GF-D8 (cell line): ENCODE measurements at places on chromosomes 12 and 14.

DNA sequence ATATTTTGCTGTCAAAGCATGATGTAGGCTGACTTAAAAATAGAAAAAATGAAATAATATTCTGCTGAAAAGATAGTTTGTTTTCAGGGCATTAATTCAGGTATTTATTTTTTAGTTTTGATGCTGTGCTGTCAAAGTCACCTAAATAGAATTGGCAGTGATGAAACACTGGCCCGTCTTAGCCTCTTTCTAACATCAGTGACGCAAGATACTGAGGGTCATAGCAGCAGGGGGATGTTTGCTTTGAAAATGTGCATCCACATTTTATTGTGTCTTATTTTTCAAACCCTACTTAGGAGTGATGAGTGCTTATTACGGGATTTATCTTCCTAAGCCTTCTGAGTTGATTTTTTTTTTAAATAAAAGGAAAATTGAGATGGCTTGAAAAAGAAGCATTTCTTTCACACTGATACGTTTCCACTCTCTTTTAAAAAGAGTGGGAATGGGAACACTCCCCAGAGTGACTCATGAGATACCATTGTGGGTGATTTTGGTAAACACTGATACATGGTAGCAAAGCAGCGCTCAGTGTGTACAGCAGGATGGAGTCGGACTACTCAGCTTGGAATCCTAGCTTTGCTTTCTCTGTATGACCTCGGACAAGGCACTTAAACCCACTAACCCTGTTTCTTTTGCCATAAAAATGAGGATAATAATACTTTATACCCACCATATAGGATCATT, 290.8 kb downstream of the ERC1 start:
- DNase-seq, result no peak

- no peak for DNase-seq
Observed at GRCh38 chr12:76244300-76244699, 103.9 kb downstream of the BBS10 start.

DNA sequence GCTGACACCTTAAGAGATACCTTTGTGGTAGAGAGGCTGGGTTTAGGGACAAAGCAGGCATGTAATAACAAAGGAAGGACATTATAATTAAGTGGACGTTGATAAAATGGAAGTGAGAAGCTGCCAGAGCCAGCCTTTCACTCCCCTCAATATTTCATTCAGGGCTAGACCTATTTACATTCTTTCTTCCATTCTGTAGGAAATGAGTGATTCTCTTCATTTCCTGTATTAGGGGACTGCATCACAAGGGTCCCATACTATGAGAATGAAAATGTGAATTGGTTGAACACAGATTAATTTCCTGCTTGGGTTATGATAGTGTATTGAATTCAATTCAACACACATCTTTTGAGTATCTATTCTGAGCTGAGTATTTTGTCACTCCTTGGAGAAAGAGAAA, 143.0 kb downstream of the OTOGL start:
- DNase-seq, result no peak

DNA sequence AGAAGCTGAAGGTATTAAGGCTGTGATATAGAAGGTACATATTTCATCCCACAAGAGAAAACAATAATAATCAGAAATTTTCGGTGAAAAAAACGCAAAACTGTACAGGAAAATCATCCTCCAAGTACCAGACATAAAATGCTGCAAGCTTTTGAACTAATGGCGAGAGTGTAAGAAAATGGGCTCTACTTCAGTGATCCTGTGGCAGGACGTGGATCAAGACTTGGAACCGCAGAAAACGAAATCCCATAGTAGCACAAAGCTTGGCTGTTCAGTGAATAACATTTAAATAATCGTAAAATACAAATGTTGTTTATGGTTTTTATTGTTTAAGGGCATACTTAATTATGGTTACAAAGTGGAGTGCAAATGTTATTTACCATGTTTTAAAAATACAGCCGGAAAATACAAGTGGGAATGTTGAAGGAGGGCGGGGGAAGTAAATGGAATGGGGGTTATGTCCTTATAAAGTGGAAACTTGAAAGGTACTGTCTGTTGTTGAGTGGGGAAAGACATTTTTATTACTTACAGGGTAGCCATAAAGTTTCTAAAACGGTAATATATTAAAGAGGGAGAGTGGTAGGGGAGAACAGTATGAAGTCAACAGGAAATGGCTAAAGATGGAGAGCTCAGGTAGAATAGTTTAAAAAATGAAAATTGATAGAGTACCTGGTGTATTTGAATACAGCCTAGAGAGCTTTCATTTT, 1.1 kb downstream of the SMIM10L1 start:
- no peak for DNase-seq

- peak; percentile 55 for DNase-seq
Observed at GRCh38 chr12:10395390-10395998, 5.7 kb upstream of the KLRK1 start.

- no peak for DNase-seq
Observed at GRCh38 chr14:59295951-59296350, 107.5 kb downstream of the DAAM1 start.

- DNase-seq, result no peak
Observed at GRCh38 chr12:5227708-5228373, 184.2 kb downstream of the KCNA5 start.

DNA sequence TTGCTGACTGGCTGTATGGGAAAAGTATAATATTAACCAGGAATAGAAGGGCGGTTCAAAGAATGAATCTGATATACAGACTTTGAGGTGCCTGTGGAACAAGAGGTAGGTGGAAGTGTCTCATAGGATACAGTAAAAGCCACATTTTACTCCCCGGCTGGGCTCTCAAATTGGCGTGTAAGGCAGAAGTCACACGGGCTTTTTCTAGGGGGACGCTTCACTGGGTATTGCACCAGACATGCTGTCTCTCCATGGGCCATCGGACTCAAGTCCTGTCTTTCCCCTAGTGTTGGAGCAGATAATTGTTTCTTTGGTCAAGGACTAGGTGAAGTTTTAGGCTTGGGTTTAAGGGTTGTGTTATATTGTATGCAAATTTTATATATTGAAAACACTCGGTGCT, 9.1 kb downstream of the TMCC3 start:
- DNase-seq, result no peak

DNA sequence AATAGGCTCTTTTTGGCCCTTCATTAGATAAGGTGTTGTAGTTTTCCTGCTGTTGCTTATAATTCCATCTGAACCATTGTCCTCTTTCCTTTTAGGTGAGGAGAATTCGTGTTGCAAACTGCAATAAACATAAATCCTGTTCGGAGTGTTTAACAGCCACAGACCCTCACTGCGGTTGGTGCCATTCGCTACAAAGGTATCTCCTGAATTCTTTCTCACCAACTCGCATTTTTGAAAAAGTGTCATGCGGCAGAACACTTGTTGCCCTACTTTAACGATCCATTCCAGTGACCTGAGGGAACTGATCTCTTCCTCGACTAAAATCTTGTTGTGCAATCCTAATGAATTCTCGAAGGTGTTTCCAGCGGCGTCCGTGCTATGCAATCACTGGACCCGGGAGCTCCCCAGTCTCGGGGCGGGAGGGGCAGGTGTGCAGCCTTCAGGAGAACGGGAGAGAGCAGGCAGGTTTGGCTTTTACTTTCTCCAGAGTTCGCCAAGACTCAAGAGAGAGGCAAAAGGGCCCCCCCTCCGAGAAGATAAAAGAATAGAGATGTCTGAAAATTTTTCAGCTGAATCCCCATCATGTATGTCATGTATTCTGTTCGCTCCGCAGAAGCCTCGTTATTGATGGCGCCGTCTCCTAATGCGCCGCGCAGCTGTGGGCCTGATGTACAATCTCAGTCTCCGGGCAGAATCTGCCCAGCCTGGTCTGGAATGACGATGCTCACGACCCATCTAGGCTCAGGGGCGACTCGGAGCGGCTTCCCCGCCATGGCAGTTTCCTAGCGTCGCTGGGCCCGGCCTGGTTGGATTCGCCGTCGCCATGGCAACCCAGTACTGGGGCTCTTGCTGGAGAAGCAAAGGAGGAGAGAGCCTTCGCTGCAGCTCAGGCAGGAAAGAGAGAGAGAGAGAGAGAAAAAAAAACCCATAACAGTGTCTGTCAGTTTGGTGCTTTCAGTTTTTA, 38.2 kb downstream of the PLXNC1 start:
- DNase-seq, result no peak

- no peak for DNase-seq
Observed at GRCh38 chr12:116532986-116533342, 26.2 kb upstream of the MAP1LC3B2 start.

- DNase-seq, result peak; percentile 1
Observed at GRCh38 chr12:51827925-51828818, 20.3 kb downstream of the FIGNL2 start.

- DNase-seq, result peak; percentile 57
Observed at GRCh38 chr12:53219956-53220693, 11.9 kb downstream of the RARG start.

- DNase-seq, result no peak
Observed at GRCh38 chr14:93716746-93717667, 71.3 kb downstream of the PRIMA1 start.

DNA sequence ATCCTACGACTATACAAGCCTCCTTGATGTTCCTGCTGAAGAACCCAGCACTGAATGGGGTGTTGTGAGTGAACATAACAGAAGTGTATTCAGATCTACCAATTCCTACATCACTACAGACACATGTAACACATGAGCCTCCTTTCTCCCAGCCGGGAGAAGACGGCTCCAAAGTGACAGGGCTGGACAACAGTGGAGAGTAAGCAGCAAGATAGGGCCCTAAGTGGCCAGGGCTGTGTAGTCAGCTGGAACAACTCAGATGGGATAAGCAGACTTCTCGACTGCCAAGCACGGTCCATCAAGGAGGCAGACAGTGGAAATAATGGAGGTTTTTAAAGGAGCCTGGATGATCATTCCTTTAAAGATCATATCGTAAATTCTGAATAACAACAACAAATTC, 73.5 kb downstream of the TTC7B start:
- DNase-seq, result no peak

DNA sequence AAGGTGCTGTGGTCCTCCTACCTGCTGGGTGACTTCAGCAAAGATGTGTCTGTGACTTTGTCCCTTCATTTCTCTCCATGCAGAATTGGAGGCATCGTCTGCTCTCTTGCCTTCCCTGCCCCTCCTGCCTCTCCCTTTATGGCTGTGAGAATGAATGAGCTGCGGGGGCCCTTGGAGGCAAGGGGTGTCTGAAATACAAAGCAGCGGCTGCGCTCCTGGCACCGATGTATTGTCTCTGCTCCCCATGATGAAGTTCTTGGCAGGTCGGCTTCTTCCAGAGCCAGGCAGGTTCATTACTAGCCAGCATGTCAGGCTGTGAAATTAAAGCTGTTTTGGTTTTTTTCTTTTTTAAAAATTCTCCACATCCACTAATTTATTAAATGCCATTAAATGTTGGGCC, 194.5 kb downstream of the TSPAN9 start:
- no peak for DNase-seq

GRCh38 chr12:126093908-126094307, 1028.7 kb downstream of the AACS start:
- no peak for DNase-seq

GRCh38 chr12:77382096-77382742, 316.9 kb upstream of the E2F7 start:
- DNase-seq, result no peak

- no peak for DNase-seq
Observed at GRCh38 chr12:125684968-125685790, 619.9 kb downstream of the AACS start.

DNA sequence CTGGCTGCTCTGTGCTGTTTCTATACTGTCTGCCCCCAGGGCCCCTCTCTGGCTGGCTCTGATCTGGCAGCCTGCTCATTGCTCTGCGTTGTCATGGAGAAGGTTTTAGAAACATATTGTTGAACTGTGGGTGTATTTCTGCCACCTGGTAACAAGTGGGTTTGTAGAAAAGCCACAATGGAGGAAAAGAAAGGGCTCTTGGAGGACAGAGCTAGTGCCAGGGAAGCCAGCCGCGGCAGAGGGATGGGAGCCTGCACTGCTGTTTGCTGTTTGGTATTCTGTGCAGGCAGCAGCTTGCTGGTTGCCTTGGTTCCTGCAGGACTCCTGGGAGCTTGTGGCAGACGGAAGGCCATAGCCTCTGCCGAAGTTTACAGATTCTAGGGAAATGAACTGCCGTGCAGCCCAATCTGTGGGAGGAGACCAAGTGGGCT, 15.1 kb downstream of the CCDC177 start:
- DNase-seq, result no peak

GRCh38 chr12:91382081-91382543, 199.5 kb upstream of the DCN start:
- no peak for DNase-seq

DNA sequence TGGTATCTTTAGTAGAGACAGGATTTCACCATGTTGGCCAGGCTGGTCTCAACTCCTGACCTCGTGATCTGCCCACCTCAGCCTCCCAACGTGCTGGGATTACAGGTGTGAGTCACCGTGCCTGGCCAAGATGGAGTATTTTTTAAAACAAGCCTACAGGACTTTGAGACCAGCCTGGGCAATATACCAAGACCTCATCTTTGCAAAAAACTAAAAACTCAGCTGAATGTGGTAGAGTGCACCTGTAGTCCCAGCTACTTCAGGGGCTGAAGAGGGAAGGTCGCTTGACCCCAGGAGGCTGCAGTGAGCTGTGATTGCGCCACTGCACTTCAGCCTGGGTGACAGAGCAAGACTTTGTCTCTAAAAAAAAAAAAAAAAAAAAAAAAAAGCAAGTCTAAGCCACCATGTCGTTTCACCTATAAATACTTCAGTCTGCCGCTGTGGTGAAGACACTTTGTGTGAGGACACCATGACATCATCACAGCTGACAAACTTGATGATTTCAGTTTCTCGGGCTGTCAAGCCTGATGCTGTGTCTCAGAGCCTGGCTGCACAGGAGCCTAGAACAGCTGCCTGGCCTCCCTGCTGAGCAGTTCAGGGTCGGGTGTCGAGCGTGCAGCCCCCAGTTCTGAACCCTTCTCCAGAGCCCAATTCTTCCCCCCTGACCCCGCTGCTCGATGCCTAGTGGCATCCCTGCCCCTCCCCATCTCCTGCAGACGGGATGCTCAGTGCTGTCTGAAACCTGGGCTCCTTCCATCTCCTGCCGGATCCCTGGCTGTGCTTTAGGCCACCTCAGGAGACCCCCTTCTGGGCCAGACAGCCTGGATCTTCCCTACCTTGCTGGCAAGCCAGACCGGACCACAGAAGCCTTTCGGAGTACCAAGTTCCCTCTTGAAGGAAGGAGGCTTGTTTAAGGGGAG, 119.2 kb upstream of the EVL start:
- DNase-seq, result no peak

- no peak for DNase-seq
Observed at GRCh38 chr14:96160913-96161310, 43.7 kb upstream of the BDKRB2 start.

GRCh38 chr12:131192951-131193350, 239.2 kb downstream of the ADGRD1 start:
- no peak for DNase-seq

GRCh38 chr12:109695961-109696461, 17.6 kb upstream of the FAM222A start:
- no peak for DNase-seq

- no peak for DNase-seq
Observed at GRCh38 chr12:630656-631632, 32.3 kb downstream of the NINJ2 start.

GRCh38 chr14:94125659-94126418, 3.6 kb downstream of the IFI27L2 start:
- DNase-seq, result no peak

- DNase-seq, result no peak
Observed at GRCh38 chr14:101727611-101728366, 33.7 kb upstream of the PPP2R5C start.

GRCh38 chr12:81332054-81332453, 254.2 kb downstream of the ACSS3 start:
- no peak for DNase-seq
